ENCODE measurements at places on chromosomes 4 and X.
A peak's percentile ranks its signal among the peaks of the same experiment; 100 is the strongest.

- DNase-seq = no peak
These were observed 185.9 kb downstream of the STK32B start for GRCh38 chr4:5237086-5237660.

GRCh38 chrX:49176421-49177326 lies 5.0 kb downstream of the PLP2 start:
- DNase-seq = no peak

DNA sequence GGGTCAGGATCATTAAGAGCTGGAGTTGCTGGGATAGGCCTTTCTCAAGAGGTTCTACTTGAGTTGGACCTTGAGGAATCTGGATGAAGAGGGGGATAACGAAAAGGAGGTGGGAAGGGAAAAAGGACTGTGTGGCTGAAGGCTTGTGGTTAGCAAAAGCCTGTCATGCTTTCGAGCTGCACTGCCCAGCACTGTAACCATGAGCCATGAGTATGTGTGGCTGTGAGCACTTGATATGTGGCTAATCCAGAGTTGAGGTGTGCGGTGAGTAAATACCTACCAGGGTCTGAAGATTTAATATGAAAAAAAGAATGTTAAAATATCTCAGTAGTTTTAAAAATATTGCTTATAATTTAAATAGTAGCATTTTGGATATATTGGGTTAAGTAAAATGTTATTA lies 11.4 kb downstream of the TMEM165 start:
- DNase-seq = no peak

DNA sequence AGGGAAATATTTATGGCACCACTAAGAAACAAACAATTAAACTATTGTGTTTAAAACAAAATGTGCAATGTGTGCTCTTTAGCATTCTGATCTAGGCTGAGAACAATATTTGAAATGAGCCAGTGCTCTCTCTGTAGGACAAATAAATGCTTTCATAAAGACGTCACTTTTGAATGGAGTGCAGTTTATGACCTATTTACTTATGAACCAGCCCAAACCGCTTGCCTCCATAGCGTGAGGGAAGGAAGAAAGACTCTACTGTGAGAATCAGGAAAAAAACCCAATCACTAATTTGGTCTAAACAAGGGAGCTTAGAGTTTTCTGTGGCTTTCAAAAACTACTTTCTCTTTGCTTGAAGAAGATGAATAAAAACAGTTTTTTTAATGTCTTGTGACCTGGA lies 39.4 kb downstream of the SAT1 start:
- DNase-seq = no peak

DNA sequence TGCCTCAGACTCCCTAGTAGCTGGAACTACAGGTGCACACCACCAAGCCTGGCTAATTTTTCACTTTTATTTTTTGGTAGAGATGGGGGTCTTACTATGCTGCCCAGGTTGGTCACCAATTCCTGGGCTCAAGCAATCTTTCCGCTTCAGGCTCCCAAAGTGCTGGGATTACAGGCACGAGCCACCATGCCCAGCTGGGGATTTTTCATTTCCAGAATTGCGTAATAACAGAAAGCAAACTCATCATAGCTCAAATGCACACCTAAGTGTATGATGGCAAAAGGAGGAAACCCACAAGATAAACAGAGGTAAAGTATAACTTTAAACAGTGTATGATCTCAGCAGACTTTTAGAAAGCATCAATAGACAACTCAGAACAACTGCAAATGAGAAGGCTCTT lies 56.2 kb downstream of the TEX11 start:
- DNase-seq = no peak

GRCh38 chr4:47774079-47774478 lies 63.8 kb downstream of the CORIN start:
- DNase-seq = no peak

- peak; percentile 61 for DNase-seq
These were observed 131.9 kb downstream of the FHIP1A start for GRCh38 chr4:151540728-151541388.

DNA sequence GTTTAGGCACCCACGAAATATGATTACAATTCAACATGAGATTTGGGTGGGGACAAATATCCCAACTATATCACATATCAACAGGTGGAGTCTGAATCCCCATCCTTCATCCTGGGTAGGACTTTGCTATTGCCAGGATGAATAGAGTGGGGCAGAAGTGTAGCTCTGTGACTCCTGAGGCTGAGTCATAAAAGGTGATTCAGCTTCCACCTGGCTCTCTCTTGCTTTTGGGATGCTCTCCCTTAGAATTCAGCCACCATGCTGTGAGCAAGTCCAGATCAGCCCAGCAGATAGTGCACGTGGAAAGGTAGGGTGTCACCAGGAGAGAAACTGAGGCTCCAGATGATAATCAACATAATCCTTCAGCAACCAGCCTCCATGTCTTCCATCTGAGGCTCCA lies 193.8 kb upstream of the BCOR start:
- no peak for DNase-seq

- DNase-seq = no peak
These were observed 246.4 kb downstream of the FBXO8 start for GRCh38 chr4:174037049-174037448.

DNA sequence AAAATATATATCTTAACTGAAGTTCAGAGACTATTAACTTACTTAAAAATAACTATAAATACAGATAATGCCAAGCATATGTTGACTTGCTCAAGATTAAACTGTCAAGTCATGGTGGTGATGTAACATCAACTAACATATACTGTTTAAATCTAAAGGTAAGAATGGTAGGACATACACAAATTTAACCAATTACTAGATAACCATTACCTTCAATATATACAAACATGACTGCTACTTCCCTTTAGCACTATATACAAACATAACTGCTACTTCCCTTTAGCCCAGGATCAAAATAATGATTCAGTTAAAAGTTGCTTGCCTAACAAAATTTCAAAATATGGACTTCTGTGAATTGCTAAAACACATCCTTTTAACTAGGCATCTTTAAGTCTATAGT lies 14.9 kb downstream of the HNRNPD start:
- DNase-seq = no peak

DNA sequence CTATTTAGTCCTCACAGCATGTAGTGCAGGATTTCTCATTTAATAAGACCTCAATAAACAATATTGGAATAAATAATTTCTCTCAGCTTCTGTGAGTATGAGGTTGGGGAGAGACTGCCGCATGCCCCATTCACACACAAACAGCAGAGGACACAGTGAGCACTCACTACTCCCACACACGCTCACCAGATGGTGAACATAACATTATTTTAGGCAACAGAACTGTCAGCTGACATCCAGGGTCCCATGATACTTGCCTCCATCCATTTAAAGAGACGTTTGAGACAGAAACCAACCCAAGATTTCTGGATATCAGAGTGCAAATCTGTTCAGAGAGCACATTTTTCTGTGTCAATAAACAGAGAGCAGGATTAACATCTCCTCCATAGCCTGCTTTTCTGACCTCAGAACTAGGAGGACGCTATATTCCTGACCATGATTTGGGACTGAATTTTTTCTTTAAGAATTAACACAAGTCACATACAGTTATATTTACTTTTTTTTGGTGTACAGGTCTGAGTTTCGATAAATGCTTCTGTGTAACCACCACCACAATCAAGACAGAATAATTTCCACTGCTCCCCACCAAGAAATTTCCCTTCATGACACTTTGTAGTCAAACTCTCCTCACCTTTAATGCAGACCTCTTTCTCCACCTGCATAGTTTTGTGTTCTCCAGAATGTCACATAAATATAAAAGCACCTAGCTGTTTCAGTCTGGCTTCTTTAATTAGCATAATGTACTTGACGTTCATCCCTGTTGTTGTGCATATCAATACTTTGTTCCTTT lies 16.7 kb downstream of the GPRIN3 start:
- no peak for DNase-seq

GRCh38 chr4:85370400-85371032 lies 104.4 kb upstream of the ARHGAP24 start:
- peak; percentile 69 for DNase-seq

- DNase-seq = no peak
These were observed 349.2 kb downstream of the IQCM start for GRCh38 chr4:149466446-149466845.

GRCh38 chr4:25284466-25284865 lies 28.1 kb upstream of the ZCCHC4 start:
- no peak for DNase-seq

DNA sequence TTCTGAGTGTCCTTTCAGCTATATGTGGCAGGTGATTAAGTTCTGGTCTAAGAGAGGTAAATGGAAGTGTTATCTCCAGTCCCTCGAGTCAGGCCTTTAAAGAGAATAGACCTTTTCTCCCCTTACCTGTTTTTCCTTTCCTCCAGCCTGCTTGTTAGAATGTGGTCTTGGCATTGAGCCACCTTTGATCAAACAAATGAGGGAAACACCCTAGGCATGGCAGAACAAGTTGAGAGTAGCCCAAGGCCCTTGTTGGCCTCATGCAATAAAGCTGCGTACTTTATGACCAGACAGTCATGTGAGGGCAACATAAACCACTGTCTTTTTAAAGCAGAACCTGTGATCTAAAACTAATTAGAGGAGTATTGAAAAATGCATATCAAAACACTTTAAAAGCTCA lies 13.2 kb upstream of the IL13RA2 start:
- peak; percentile 49 for DNase-seq

DNA sequence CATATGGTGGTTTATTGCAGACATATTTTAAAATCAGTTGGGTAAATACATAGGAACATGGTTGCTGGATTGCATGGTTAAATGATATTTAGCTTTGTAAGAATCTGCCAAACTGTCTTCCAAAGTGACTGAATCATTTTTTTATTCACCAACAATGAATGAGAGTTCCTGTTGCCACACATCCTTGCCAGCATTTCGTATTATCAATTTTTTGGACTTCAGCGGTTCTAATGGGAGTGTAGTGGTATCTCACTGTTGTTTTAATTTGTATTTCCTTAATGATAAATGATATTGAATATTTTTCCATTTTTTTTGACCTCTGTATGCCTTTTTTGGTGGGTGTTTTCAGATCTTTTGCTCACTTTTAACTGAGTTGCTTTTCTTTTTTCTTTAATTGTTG lies 1.4 kb upstream of the MTHFD2L start:
- peak; percentile 16 for DNase-seq

DNA sequence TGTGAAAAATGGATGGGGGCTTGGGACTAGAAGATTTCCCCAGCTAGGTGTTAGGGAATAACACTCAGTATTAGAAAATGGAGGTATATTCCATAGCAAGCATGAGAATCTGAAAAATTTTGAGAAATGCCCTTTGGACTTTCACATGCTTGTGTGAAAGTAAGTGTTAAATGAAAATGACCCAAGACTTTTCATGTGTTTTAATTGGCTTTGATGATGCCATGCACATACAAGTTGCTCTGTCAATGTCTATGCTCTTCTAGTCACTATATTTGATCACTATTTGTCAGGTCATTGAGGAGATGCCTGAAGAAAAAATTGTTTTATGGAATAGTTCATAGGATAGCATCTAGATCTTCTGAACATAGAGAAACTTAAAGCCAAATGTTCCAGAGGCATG lies 147.6 kb downstream of the SH2D1A start:
- DNase-seq = no peak

DNA sequence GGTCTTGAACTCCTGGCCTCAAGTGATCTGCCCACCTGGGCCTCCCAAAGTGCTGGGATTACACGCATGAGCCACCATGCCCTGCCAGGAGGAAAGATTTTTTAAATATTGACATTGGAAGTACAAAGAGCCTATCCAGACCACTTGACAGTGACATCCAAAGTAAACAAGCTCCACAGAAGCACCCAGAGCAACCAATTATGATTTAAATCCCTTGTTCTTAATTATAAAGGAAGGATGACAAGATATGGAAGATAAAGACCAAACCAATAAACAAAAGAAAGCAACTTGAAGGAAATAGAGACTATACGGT lies 27.7 kb upstream of the RPL34 start:
- DNase-seq = peak; percentile 7

DNA sequence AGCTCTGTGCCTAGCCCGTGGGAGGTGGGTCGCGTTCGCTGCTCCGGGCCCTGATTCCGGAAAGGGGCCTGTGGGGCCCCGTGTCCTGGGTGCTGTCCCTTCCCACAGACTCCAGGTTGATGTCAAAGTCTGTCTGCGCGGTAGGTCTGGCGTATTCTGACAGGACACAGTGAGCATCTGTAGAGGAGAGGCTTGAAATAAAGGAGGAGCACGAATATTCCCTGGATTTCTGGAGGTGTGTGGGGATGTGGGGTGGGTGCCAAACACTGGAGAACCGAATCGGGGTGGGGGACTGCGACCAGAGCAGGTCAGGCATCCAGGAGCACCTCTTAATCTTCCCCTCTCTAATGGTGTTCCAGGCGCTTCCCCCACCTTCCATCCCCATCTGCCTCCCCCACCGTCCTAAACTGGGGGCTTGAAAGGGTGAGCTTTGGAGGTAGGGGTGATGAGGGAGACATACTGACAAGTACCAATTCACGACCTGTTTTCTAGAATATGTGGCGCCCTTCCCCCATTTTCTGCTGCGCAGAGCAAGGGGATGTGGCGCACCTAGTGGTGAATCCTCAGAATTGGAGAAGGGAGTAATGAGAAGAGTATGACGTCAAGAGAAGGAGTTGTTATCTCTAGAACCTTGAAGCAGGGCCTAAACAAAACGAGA lies 877 bp downstream of the GPRASP1 start:
- DNase-seq = peak; percentile 41

GRCh38 chrX:38975368-38975942 lies 174.2 kb downstream of the MID1IP1 start:
- no peak for DNase-seq

GRCh38 chrX:46366381-46367207 lies 178.6 kb downstream of the ZNF674 start:
- DNase-seq = no peak

DNA sequence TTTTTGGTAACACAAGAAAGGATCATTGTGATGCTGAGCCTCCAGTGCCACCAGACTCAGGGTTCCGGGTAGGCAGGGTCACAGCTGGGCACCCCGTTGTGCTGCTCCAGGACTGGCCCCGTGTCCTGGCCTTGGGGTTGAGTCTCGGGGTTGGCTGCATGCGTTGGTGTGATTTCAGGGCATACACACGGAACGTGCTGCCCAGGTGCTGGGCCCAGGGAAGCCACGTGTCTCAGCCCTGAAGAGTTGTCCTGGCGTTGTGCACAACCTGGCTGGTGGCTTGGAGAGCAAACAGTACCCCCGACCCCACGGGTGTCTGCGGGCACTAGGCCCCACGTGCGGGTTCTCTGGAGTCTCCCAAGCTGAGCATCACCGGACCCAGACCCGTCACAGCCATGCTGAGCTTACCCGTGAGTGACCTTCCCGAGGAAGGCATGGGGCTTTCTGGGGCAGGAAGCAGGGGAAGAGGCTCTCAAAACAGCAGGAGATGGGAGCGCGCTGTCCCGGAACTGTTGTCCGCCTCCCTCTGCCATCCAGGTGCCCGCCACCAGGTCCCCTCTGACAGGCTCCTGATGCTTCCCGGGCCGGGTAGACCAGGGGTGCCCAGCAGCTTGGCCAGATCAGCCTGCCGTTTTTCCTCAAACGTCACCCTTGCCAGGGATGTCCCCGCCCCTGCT lies 66.1 kb upstream of the ENPP6 start:
- peak; percentile 37 for DNase-seq

GRCh38 chr4:8291036-8291682 lies 21.6 kb downstream of the HTRA3 start:
- DNase-seq = no peak
